ENCODE measurements at places on chromosomes 13 and 19. TPM values are rescaled to one million over a fixed set of nuclear protein-coding genes. Genes with fewer than 3 reads are reported as not detected.

GRCh38 chr19:30001791-30002190 is 59.8 kb downstream of the URI1 start:
- no peak for DNase-seq

GRCh38 chr19:36508325-36508724 is 19.0 kb upstream of the ZNF566 start:
- no peak for DNase-seq

Gene CATSPERD
- not detected for total RNA-seq

Gene KCNJ14
- total RNA-seq = 0.69 TPM

- DNase-seq = no peak
Measured at GRCh38 chr19:40585241-40585981, 8.7 kb downstream of the SHKBP1 start.
